Karpas-422 (cell line): ENCODE measurements at places on chromosomes 16 and 17.
A peak's percentile ranks its signal among the peaks of the same experiment; 100 is the strongest.

- DNase-seq: no peak
Observed at GRCh38 chr17:52047086-52047485, 111.4 kb downstream of the CA10 start.

DNA sequence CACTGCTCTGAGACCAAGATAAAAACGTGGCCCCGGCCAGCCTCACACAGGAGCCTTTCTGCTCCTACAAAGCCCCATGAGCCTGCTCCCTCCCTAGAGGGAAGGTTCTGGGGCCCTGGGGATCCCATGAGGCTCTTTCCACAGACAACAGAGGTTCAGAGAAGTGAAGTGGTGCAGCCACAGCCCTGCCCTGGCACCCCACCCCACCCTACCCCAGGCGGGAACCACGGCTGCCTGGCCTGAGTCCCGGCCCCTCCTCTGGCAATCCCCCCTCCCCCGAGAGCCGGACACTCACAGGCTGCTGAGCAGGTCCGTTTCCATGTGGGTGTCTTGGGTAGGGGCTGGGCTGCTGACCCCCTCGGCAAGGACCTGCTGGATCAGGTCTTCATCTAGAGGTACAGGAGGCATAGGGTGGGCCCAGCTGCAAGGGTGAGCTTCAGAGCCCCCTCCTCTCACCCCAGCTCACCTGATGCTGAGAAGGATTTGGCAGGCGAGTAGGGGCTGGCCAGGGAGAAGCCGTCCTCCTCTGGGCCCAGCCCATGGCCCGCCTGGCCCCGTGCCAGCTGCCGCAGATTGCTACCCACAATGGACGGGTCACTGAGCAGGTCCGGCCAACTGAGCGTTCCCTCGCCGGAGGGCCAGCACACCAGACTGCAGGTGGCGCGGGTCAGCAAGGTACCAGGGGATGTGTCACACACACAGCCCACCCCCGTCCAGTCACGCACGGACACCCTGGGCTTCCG is 38.7 kb downstream of the PKD1 start:
- no peak for DNase-seq

- DNase-seq: no peak
Observed at GRCh38 chr17:36675250-36675649, 73.9 kb downstream of the MRM1 start.

GRCh38 chr17:15921640-15922039 is 23.3 kb upstream of the ADORA2B start:
- DNase-seq: no peak

GRCh38 chr17:542943-543342 is 171.7 kb downstream of the VPS53 start:
- DNase-seq: no peak

GRCh38 chr17:59400858-59401257 is 69.4 kb downstream of the YPEL2 start:
- DNase-seq: no peak

GRCh38 chr16:24367186-24367710 is 111.1 kb downstream of the CACNG3 start:
- DNase-seq: no peak

DNA sequence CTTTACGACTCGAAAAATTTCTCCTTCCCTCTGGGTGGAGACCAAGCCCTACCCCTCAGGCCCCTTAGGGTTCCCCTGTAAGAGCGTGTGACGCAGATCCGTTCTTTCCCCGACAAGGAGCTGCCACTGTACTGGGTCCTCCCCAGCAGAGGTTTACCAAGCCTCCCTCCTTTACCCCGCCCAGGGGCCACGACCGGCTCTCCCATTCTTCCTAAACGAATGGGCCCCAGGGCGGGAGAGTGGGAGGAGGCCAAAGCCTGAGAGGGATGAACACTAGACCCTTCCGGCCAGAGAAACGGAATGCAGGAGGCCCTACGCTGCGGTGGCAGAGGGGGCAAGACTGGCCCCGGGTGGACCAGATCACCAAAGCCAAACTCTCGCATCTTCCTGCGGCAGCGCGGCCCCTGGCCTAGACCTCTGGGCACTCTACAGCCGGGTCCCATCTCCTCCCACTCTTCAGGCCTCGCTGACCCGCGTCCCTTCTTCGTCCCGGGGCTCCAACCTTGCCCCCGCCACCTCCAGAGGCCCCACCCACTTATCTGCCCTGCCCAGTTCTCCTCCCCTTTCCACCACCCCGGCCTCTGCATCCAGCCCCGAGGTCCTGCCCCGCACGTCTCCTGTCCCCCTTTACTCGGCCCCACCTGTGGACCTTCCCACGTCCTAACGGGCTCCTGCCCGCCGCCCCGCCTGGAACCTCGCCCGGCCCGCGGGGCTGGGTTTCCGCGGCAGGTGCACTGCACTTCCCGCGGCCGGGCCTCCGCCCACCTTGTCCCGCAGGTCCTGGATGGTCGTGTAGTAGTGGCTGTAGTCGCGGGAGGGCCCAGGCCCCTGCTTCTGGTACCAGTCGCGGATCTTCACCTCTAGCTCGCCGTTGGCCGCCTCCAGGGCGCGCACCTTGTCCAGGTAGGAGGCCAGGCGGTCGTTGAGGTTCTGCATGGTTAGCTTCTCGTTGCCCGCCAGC is 765 bp downstream of the KRT19 start:
- DNase-seq: no peak

DNA sequence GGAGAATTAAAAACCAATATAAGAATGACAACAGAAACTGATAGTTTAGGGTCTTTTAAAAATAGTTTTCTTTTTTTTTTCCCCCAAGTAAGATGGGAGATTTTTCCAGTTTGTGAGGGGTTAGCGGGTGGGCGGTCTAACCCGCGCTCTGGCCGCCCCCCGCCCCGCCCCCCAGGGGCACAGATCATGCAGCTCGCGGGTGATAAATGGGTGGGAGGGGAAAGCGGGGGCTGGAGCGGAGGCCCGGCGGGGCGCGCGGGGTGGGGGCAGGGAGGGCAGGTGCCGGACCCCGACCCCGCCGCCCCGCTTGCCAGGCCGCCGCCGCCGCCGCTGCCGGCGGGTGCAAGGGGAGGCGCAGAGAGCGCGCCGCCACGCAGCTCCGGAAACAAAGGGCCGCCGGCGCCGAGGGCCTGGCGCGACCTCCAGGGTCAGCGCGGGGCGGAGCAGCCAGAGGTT is 60.1 kb upstream of the GSE1 start:
- no peak for DNase-seq

GRCh38 chr17:13323990-13324389 is 277.7 kb downstream of the HS3ST3A1 start:
- DNase-seq: no peak

DNA sequence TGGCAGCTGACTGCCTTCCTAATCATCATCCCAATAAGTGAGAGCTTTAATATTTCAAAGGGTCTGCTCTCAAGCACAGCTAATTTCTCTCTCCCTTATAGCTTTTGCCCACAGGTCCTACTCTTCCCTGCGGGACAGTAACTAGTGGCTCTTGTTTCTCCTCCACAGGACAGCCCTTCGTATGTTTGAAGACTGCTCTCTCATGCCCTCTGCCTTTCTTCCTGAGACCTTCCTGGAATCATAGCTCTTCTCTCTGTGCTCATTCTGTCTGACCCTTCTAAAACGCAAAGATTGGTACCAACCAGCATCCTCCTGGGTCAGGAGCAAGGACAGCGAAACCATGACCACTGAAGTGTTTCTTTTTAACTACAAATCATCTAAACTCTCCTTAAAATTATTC is 168.9 kb downstream of the GRIN2A start:
- DNase-seq: no peak

DNA sequence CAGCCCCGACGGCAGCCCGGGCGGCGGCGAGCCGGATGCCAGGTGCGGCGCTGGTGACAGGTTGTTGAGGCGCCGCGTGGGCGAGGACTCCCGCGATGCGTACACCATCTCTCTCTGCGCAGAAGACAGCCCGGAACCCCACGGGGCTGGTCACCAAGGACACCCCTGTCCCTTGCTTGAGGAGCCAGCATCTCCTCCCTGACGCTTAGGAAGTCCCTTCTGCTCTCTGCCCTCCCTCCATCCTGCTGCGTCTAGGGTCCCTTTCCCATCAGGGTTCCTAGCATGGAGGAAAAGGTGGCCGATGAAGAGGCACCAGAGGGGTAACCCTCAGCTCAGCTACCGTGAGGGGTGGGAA is 43.6 kb downstream of the SRCIN1 start:
- no peak for DNase-seq

GRCh38 chr17:73550556-73550955 is 93.7 kb downstream of the SDK2 start:
- DNase-seq: no peak

DNA sequence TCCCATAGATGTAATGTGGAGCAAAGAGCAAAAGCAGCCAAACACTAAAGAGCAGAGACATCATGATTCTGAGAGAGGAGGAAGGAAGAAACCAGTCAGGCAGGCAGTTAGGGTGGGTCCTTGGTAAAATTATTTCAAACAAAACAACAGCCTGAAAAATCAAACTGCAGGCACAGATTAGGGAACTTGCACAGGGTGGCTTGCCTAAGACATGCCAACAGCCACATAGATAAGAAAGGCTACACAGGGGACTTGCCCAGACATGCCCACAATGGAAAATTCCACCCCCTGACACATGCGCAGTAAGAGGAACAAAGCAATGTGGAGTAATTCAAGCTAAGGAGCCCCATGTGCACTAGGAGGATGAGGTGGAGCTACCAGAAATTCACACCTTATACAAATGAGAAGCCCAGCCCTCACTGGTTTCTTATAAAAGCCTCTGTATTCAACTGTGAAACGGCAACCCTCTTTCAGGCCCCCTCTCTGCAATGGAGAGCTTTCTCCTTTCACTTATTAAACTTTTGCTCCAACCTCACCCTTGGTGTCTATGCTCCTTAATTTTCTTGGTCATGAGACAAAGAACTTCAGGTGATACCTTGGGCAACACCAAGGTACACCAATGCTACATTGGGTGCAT is 7.3 kb upstream of the GAS7 start:
- no peak for DNase-seq

GRCh38 chr16:57590654-57591085 is 37.8 kb upstream of the ADGRG1 start:
- no peak for DNase-seq

- no peak for DNase-seq
Observed at GRCh38 chr16:62014319-62014923, 21.8 kb downstream of the CDH8 start.

DNA sequence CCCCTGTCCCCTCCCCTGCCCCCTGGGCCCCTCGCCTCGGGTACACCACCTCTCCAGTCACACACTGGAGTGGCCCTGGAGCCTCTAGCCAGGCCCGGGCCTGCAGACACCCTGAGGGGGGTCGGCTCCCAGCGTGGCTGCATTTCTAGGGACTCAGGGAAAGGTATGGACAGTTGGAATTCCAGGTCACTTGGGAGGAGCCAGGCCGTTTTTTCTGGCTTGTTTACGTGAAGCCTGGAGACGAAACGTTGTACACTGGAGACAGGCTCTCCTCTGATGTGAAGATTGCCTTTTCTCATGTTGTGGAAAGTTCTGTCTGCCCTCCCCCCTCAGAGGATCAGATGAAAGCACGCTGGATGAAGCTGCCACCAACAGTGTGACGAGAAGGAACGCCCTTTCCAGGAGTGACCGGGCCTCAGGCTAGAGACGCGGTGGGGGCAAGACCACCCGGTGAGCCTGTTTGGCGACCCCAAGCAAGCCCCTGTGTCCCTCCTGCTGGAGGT is 4.0 kb upstream of the PPP1R27 start:
- no peak for DNase-seq

- no peak for DNase-seq
Observed at GRCh38 chr17:1645207-1646171, at the start of gene SCARF1. SCARF1 (minus strand) TSS chr17:1645732; CDS start chr17:1645697, 35 bp downstream.

GRCh38 chr16:51049276-51049675 is 101.8 kb downstream of the SALL1 start:
- no peak for DNase-seq

DNA sequence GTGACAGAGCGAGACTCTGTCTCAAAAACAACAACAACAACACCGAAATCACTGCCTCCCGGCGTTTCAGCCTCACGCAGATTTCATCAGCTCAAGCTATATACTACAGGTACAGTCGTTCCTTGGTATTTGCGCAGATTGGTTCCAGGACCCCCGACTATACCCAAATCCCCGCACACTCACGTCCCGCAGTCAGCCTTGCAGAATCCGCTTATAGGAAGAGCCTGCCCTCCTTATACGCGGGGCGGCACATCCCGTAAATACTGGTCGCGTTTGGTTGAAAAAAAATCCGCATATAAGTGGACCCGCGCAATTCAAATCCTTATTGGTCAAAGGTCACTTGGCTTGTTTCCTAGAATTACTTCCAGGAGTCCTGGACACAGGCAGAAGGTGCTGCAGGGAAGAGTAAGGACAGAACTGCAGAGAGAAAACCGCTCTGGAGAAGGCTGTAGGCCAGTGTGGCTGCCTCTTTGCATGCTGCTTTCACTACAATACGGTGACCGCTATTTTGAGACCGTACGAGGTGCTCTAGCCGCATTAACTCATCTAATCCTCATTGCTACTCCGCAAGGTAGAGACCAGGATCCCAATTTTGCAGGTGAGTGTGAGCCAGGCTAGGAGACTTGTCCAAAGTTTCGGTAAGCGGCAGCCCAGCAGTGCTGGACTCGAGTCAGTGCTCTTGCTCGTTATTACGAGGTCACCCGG is 718 bp downstream of the NDUFAB1 start:
- DNase-seq: peak; percentile 50

- DNase-seq: no peak
Observed at GRCh38 chr16:25224731-25225319, 8.1 kb downstream of the AQP8 start.

DNA sequence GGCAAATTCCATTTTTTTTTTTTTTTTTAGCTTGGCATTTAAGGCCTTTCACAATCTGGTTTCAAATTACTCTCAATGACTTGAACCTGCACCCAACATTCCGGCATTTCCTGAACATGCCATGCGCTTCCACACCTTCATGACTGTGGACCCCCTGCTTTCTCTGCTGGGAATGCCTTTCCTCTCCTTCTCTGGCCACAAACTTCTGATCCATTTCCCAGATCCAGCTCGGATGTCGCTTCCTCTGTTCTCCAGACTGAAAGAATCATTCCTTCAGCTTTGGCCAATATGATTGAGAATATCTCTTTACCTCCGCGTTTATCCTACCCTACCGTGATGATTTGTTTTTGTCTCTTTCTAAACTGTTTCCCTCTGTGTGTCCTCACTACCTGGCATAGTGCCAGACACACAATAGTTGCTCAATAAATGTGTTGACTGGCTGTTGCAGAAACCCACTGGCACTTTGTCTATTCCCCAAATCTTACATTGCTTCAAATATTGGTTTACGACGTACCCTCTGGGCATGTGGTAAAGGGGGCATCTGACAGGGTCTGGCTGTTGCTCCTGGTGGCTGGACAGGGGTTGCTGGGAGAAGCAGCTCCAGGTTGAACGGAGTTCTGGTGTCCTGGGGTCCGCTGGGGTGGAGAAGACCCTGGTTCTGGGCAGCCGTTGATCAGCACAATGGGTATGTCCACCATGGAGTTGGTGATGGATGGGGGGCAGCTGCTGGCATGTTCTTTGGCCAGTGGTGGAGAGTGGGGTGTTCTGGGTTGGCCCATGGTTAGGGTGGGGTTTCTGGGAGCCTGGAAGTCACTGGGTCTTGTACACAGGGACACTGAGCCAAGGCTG is 14.7 kb downstream of the TNS4 start:
- DNase-seq: no peak

GRCh38 chr16:30567991-30568638 is 3.4 kb downstream of the ZNF688 start:
- no peak for DNase-seq
